ENCODE measurements at places on chromosomes 3 and 15.

DNA sequence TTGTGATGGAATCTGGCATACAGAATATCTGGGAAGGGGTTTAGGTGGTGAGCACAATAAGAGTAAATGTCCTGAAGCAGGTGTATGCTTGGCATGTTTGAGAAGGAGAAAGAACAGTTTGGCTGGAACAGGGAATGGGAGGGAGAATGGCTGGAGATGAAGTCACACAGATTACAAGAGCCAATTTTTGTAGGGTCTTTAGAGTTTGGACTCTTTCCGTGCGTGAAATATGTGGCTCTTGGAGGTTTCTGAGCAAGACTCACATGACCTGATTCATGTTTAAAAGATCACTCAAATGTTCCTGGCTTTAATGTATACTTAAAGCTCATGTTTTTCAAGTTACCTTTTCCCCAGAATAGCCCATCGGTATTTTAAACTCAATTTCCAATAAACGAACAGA is 32.8 kb downstream of the SPRED1 start:
- no peak for DNase-seq

DNA sequence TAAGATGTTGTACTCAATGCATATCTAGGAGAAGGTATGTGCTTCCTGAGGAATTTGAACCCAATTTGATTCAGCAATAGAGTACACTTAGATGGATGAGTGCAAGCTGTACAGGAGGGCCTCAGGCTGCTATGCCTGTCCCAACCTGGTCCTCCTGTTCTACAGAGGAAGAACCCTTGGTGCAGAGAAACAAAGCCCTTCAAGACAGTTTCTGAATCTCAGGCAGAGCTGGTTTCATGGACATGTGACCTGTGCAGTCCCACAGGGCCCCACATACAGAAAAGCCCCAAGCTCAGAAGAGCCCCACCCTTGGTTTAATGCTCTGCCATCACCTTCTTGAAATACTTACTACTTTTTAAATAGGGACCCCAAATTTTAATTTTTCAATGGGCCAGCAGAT is 15.3 kb downstream of the FOXP1 start:
- DNase-seq = no peak

DNA sequence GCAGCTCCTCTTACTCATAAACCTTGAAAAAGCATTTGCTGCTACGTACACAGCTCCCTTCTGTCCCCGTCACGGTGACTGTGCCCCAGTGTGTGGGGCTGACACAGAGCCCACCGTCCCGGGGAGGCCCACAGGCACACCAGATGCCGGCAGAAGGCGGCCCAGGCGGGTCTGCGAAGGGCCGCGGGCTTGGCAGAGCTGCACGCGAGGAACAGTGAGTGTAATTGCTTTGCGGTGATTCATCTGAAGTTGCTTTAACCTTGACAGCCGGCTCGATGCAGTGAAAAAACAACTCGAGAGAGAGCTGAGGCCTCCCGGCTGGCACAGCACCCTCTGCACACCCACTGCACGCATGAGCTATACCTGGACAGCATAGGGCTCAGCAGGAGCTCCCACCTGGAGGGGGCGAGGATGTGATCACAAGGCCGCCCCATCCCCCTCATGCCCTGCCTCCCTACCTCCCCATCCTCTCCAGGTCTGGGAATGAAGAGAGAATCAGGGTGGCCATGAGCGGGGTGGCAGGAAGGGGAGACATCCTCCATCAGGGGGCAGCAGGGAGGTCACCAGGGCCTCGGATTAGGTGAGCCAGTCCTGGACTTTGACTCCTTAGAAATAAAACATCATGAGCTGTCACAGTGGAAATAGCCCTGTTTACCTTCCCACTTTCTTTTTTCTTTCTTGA is 172.7 kb downstream of the MEGF11 start:
- peak; percentile 3 for DNase-seq

DNA sequence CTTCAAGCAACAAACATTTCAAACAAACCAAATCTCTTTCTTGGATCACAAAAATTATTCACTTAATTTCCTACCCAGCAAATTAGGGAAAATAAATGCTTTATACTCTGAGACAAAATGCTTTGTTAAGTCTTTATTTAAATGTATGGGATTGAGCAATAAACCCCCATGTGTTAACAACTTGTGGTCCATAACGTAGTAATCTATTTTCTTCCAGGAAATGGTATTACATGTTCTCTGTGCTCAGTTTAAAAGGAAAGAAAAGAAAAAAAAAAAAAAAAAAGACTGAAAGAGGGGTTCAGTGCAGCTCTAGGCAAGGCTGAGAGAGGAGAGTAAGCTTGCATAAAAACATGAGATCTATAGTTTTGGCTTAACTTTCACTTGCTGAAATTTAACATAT is 102.3 kb downstream of the PIK3CB start:
- DNase-seq = no peak

DNA sequence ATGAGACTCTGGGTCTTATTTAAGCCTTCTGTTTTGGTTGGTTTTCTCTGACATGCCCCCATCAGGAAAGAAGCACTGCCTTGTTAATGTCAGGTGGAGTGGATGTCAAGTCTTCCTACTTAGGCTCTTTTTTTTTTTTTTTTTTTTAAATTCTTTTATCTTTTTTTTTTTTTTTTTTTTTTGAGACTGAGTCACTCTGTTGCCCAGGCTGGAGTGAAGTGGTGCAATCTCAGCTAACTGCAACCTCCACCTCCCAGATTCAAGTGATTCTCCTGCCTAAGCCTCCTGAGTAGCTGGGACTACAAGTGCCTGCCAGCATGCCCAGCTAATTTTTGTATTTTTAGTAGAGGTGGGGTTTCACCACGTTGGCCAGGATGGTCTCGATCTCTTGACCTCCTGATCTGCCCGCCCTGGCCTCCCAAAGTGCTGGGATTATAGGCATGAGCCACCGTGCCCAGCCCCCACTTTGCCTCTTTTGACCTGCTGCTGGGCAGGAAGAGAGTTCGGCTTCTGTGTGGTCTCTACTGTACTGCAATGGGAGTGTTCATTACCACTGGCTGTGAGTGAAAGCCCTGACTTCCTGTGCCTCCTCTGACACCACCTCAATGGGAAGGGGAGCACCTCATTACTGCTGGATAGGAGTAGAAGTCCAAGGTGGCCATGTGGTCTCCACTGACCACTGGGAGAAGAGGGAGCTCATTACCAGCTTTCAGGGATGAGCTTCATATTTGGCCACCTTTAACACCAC is 10.9 kb downstream of the CTDSPL start:
- DNase-seq = no peak

DNA sequence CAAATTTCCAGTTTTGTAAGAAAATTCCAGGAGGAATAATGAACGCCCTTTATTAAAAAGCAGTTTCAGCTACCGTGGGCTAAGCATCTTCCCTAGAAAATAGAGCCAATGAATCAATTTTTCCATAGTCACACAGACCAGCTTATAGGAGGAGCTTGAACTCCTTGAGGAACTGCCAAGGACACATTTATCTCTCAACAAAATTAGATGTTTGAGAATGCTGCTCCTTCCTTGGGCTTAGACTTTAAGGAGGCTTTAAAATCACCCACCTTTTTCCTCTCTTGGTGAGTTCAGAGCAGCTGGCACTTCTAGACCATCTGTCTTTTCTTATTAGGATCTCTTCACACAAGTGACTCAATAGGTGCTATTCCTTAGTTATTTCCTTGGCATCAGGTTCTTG is 588.0 kb downstream of the SQOR start:
- no peak for DNase-seq

DNA sequence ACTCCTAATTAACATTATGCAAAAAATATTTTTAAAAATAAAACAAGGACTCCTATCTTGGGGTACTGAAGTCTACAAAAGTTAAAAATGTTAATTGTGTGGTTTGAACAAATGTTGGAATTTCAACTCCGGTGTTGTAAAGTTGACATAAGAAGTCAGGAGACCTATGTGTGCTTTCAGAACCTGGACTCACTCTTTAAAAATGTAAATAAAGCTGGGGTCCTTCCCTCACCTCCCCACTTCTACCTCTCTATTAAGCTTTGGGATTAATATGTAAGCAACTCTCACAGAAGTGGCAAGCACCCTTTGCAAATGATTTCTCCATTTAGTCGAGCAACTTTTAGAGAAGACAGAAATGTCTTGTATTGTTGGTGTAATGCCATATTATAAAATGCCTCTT is 11.9 kb downstream of the MEIS2 start:
- no peak for DNase-seq

GRCh38 chr15:75655931-75656330 is 8.2 kb downstream of the SNX33 start:
- no peak for DNase-seq

GRCh38 chr15:60420203-60420716 is 22.5 kb upstream of the ANXA2 start:
- DNase-seq = no peak

GRCh38 chr3:101676216-101676764 is 642 bp downstream of the ZBTB11 start:
- DNase-seq = no peak

DNA sequence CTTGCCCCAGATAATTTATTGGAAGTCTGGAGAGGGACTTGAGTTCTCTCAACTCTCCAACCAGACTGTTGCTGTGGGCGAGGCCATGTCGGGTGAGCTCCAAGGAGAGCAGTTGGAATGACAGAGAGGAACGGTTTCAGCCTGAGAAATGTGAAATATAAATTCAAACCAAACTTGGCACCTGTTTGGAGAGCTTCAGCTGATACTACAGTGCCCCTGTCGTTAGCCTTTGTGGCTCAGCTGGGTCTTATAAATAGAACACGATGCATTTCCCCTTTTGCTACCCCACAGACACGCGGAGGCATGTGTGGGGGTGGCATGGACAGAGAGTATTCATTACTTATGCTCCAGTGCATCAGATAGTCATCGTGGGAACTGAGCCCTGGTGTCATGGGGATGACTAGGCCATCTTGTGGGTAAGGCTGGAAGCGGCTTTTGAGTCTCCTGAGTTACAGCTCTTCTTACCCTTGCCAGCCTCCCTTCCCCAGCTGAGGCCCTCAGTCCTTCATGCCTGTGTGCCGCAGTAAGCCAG is 15.6 kb downstream of the SMAD3 start:
- DNase-seq = no peak

DNA sequence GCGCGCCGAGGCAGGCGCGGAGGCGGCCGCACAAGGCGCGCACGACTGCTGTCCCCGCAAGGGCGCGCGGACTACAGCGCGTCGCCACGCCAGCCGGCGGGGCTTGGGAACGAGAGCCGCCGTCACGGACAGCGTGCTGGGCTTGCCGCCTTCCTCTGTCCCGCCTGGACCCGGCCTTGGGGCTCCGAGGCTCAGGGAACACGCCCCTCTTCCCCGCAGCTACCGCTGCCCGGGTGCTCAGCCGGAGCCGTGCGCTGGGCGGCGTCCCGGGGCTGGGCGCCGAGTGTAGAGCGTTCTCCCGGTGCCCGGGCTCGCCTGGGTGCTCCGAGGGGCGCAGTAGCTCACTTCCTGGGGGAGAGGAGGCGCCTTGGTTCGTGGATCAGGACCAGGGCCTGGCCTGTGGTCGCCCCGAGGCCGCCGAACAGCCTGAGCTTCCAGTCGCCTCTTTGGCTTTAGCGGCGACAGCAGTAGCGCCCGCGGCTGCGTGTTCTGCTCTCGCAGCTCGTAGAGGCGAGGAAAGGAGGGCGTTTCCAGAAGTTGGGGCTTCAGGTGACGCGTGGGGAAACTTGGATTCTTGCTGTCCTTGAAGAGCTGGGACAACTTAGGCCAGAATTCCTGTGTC is 226.7 kb upstream of the C2CD4B start:
- DNase-seq = no peak

DNA sequence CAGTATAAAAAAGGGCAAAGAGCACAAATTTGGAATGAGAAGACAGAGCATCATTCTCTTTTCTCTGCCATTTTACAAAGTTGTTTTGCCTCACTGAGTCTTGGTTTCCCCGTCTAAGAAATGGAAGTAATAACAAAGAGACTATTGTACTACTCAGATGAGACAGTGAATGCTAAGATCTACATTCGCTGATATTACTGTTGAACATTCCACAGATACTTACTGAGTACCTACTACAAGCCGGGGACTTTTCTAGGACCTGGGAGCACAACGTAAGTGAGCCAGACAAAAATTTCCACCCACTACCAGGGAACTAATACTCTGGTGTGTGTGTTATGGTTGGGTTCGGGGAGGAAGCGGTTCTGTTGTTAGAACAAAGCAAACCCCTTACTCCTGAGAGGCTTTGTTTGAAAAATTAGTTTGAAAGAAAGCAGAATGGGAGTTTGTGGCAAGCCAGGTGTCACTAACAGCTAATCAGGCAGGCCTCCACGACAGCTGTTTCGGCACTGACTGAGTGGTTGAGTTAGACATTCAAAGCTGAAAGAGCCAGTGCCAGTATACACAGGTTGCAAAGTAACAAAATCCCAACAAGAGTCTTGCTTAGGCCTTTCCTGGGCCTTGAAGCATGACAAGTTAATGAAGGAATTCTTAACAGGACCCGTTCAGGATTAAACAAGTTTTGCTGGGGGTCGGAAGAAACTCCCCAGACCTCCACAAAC is 458.3 kb downstream of the EDEM1 start:
- DNase-seq = no peak

GRCh38 chr3:21613372-21614070 is 137.5 kb downstream of the ZNF385D start:
- DNase-seq = no peak

DNA sequence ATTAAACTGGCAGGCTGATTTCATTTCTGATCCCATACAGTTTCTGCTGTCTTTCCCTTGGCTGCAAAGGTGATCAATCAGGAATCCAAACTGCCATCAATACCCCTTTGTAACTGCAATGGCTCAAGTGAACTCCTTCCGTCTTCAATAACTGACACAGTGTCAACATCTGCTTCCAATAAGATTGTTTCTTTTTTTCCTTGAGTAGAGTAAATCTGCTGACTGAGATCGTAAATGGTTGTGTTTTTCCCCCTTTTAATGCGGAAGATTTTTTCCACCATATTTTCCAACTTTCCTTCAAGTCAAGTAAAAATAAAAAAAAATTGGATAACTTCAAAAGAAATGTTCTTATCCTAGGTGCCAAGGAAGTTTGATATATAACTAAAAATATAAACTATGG is 48.7 kb downstream of the VGLL3 start:
- no peak for DNase-seq

DNA sequence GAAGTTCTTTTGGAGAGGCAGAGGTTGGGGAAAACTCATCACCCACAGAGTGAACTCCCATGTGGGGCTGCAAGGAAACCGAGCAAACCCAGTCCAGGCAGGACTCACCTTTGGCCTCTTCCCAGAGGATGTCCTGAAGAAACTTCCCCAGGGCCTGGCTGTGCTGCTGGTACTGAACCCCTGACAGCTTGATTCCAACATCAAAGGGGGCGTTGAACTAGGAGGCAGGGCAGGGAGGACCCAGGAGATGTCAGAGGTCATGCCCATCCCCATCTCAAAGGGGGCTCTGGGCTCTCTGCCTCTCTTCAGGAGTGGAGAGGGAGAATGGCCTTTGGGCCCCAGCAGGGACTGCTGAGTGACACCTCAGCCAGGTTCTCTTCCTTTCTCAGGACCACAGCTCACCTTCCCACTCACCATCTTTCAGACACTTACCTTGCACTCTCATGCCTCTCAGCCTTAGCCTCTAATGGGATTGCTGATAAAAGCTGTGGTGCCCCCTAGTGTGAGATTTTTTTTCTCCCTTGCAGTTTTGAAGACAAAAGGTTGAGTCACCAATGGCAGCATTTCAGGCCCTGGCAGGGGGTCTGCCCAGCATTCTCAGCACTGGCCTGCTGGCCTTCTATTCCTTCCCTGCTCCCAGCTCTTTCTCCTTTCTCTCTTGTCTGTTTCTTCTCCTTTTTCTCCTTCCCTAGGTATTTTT is 6.0 kb downstream of the GHRL start:
- DNase-seq = no peak

All from cerebellar nuclear complex (tissue), 1 donor.